Activated naive CD4-positive, alpha-beta T cell treated with anti-CD3 and anti-CD28 coated beads, Interleukin-2, amount 10 ng/mL, durations not matched to agents 7 days and 5 days (primary cell): ENCODE measurements at places on chromosomes 13 and 19.

GRCh38 chr13:44668688-44669087 lies 92.6 kb upstream of the TSC22D1 start:
- DNase-seq, result no peak

GRCh38 chr19:5017235-5017634 lies 48.3 kb downstream of the KDM4B start:
- no peak for DNase-seq

GRCh38 chr19:55481148-55481793 lies 3.7 kb upstream of the NAT14 start:
- no peak for DNase-seq

DNA sequence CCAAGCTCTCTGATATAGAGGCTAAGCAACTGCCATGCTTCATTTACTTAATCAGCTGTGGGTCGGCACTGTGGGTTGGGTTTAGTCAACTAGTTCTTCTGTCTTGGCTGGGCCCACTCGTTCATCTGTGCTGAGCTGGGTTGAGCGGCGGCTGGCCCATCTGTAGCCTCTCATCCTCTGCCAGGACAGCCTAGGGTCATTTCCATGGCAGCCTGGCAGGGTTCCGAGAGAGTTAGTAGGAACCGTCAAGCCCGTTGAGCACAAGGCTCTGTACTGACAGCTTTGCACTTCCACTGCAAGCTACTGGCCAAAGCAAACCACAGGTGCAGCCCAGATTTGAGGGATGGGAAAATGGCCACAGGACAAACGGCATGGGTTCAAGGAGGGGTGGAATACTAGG lies 6.6 kb upstream of the ZNF835 start:
- no peak for DNase-seq

GRCh38 chr19:10189616-10190015 lies 5.1 kb downstream of the DNMT1 start:
- no peak for DNase-seq

DNA sequence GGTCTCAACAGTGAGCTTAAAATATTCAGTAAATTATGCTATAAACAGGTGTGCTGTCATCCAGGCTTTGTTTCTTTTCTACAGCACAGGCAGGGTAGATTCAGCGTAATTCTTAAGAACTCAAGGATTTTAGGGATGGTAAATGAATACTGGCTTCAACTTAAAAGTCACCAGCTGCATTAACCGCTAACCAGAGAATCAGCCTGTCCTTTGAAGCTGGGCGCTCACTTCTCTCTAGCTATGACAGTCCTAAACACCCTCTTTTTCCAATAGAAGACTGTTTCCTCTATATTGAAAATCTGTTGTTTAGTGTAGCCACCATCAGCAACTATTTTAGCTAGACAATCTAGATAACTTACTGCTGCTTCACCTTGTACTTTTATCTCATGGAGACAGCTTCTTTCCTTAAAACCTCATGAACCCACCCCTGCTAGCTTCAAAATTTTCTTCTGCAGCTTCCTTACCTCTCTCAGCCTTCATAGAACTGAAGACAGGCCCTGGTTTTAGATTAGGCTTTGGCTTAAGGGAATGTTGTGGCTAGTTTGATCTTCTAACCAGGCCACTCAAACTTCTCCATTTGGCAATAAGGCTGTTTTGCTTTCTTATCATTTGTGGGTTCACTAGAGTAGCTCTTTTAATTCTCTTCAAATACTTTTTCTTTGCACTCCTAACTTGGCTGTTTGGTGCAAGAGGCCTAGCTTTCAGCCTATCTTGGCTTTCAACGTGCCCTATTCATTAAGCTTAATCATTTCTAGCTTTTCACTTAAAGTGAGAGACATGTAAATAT lies 89.5 kb downstream of the USP12 start:
- DNase-seq, result no peak

- no peak for DNase-seq
Measured at GRCh38 chr19:51489113-51489512, 10.8 kb downstream of the CEACAM18 start.

DNA sequence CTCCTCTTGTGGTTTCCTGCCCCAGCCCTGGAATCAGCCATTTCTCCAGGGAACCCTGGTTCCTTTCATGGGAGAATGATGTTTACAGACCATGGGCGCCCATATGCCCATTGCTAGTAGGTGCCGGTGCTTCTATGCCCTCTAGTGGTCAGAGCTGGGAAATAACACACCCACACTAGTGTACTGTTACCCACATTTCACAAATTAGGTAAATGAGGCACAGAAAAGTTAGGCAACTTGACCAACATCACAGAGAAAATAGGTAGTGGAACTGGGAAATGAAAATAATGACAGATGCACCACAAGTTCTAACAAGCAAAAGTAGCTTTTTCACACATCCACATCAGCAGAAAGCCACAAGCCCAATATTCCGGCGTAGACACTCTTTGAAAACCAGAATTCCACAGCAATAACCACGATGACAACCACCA lies 1.3 kb upstream of the CEACAM3 start:
- peak; percentile 75 for DNase-seq

DNA sequence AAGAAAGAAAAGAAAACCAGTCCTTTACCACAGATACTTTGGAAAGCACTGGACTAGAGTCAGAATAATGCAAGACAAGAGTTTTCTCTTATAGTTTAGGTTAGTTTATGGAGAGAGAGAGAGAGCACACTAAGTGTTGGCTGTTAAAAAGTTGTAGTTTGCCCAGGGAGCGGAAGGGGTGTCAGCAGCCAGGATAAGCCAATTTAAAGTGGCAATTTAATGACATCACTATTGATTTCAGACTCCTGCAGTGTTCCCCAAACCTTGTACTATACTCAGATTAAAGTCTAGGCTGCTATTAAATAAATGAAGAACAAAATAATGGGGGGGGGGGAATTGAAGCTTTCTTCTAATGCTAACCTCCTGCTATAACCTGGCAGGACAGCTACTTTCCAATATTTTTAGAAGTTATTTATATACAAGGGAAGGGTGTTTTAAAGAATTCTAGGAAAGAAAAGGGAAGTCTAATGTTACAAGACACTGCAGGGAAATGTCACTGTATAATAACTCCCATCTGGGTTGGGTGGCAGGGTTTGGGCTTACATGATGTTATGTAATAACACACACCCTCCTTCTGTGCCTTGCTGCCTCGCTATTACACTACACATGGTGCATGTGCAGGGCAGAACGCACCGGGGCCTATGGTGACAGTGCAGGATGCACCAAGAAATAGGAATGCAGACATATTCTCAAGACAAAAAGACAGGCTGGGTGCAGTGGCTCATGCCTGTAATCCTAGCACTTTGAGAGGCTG lies 19.9 kb downstream of the TPT1 start:
- DNase-seq, result no peak

DNA sequence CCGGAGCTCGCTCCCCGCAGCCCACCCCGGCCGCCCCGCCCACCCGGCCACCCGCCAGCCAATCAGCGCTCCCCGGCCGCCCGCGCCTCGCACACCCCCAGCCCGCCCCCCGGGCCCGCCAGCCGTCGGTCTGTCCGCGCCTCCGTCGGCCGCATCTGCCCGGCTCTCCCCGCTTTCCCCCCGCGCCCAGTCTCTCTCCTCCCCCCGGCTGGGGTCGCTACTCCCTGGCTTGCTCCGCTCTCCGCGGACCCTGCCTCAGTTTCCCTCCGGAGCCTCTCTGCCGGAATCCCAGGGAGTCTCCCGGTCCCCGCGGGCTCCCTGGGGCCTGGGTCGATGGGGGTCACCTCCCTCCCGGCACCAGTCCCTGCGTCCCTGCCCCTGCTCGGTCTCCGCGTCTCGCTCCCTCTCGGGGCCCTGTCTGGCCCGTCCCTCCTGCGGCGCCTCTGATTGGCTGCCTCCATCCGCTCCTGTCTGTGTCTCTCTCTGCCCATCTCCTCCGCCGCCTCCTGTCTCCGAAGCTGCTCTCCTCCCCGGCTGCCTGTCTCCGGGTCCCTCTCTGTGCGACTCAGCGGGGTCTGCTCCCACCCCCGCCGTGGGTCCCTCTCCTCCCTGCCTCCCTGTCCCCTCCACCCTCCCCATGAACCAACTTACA lies 484 bp downstream of the IL11 start:
- peak; percentile 44 for DNase-seq

- DNase-seq, result no peak
Measured at GRCh38 chr19:47756953-47757608, 11.7 kb downstream of the NOP53 start.

- no peak for DNase-seq
Measured at GRCh38 chr13:84645196-84646012, 763.1 kb upstream of the SLITRK1 start.

GRCh38 chr13:70894258-70894657 lies 786.0 kb upstream of the KLHL1 start:
- no peak for DNase-seq

- no peak for DNase-seq
Measured at GRCh38 chr19:7953576-7953975, 10.1 kb upstream of the TIMM44 start.

GRCh38 chr13:22648320-22648801 lies 532.4 kb upstream of the SGCG start:
- DNase-seq, result no peak

DNA sequence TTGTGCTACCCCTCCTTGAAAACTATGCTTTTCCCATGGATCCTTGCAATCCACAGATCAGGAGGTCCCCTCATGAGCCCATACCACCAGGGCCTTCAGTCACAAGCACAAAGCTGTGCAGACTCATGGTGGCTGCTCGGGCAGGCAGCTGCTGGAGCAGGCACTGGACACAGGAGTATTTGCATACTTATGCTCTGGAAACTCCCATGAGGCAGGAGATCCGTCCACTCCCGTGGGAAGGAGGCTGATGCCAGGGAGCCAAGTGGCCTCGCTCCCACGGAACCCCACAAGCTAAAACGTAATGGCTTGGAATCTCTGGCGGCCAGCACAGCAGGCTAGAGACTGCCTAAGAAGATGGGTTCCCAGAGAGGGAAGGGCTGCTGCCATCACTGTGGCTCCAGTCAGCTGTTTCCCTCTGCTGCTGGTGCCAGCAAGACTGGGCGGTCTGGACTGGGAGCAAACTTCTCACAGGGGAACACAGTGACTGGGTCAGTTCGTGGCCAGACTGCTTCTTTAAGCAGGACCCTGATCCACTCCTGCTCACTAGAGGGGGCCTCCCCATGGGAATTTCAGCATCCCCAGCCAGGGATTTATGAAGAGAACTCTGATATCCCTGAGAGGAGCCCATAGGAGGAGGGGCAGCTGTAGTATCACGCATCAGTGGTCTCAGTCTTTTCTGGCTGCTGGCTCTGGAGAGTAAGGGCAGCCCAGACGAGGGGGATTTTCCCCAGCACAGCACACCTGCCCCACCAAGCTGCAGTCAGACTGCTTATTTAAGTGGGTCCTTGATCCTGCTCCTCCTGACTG lies 370.3 kb upstream of the ATXN8OS start:
- DNase-seq, result no peak

DNA sequence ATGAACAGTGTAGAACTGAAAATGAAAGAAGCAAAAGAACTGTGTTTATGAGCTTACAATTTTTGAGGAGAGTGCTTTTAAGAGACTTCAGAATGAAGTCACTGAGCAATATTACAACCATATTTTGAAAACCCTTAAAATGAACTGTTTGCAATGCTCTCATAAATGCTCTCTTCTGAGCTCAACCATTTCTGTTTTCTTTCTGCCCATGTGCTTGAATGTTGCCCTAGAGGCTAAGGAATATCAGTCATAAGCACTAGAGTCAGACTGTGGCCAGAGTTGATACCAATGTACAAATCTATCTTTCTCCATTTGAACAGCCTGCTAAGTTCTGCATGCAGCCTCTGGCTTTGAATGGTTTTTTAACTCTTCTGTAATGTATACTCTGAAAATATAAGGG lies 1092.8 kb downstream of the PCDH9 start:
- DNase-seq, result no peak

GRCh38 chr13:106089261-106089980 lies 446.0 kb downstream of the EFNB2 start:
- DNase-seq, result no peak

DNA sequence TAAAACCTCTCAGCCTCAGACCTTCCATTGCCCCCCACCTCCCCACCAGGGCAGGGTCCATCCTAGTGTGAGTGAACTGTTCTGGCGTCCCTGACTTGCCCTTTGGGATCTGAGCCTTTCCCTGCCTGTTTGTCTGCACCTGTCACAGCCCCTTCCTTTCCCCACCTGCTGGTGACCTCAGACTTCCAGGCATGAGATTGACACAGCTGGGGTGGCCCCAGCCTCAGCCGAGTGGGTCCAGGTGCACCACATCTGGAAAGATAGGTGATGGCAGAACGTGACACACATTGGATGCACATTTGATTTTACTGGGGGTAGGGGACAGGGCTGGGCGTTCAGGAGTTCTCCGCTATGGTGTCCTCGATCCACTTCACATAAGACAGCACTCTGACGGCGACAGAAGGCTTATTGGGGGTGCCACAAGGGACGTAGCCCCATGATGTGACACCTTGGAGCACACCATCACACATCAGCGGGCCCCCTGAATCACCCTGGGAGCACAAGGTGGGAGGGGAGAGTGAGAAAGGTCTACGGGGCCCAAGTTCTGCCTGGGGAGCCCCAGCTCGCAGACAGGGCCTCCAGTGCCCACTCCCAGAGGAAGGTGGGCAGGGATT lies 4.6 kb downstream of the KLK1 start:
- DNase-seq, result no peak

GRCh38 chr13:63081400-63082014 lies 1665.9 kb upstream of the PCDH20 start:
- no peak for DNase-seq

GRCh38 chr19:39824143-39825092 lies 9.5 kb downstream of the DYRK1B start:
- peak; percentile 95 for DNase-seq

DNA sequence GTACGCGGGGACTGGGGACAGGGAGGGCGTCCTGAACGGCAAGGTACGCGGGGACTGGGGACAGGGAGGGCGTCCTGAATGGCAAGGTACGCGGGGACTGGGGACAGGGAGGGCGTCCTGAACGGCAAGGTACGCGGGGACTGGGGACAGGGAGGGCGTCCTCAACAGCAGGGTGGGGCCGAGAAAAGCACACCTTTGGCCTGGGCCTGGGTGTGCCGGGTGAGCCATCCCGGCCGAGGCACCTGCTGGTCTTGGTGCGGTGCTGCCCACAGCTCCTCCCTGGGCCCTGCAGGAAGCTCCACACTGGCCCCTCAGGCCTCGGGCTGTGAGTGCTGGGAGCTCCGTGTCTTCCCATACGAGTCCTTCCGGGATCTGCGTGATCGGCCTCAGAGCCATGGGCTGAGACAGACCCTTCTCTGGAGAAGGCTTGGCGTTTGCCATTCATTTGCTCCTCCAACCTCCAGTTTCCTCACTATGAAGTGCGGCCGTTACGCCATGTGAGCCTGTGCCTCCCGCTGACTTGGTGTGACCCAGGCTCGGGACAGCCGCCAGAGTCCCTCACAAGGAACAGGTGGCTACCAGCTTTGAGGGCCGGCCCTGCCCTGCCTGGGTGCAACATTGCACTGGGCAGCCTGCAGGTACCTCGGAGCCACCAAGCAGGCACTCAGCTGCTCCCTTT lies 7.8 kb upstream of the ZNF554 start:
- DNase-seq, result no peak
